ENCODE measurements at places on chromosomes 12 and 14.

GRCh38 chr12:121626087-121626852, at the start of gene ORAI1:
ORAI1 (plus strand) TSS chr12:121626530.
- peak; percentile 96 for DNase-seq

DNA sequence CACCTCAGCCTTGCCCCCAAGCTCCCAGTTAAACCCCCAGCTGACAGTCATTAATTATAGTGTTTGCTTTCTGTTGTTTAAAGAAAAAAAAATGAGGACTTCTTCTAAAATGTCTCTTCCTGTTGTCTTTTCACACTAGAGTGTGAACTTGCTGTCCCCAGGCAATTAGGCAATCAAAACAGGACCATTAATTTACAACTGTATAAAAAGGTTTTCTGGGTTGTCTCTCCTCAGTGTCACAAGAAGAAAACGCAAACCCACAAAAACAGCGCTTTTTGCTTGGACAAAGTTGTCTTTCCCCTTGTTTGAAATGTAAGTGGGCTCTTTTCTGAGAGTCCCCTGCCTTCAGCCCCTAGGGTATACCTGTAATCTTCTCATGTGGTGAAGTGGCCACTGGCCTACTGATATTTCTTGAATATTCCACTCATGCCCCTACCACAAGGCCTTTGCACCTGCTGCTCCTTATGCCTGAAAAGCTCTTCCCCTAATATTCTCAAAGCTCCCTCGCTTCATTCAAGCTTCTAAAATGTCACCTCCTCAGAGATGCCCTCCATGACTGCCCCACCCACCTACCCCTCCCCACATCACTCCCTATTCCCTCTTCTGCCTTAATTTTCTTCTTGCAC, 158.9 kb upstream of the PWP1 start:
- no peak for DNase-seq

DNA sequence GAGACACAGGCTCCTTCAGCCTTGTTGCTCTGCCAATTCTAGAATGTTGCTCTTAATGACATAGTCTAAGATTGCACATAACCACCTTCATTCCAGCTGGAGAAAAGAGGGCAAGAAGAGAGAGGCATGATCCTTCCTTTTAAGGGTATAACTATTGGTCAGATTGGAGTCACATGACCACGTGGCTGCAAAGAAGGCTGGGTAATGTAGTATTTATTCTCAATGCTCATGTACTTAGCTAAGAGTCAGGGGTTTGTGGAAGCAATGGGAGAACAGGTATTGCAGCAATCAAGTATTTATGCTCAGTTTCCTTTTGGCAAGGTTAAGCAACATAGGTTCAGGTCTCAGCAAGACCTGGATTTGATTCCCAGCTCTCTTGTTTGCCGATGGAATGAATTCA, 298.8 kb upstream of the TBX3 start:
- DNase-seq = no peak

DNA sequence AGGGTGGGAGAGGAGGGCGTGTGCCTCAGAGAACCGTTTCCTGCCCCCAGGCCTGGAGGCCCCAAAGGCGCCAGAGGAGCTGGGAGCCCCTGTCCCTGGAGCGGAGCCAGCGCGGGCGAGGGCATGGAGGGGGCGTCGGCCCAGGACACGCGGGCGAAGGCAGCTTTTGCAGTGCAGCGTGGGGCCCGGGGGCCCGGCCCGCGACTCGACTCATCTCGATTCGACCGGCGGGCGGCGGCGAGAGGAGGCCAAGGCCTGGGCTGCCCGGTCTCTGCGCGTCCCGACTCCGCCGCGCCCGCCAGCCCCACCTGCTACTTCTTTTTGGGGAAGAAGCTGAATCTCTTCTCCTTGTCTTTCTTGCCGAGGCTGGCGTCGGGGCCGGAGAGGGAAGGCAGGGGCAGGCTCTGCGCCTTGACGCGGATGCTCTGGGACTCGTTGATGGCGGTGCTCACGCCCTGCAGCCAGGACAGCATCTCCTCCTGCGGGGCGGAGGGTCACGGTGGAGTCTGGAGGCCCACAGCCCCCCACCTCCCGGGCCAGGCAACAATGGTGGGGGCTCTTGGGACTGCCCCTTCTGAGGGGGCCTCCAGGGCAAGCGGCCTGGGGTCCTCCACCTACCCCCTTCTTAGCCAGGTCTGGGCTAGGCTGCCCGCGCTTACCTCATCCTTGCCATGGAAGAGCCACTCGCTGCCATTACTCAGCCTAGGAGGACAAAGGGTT, 44.9 kb downstream of the PLEKHG3 start:
- no peak for DNase-seq

DNA sequence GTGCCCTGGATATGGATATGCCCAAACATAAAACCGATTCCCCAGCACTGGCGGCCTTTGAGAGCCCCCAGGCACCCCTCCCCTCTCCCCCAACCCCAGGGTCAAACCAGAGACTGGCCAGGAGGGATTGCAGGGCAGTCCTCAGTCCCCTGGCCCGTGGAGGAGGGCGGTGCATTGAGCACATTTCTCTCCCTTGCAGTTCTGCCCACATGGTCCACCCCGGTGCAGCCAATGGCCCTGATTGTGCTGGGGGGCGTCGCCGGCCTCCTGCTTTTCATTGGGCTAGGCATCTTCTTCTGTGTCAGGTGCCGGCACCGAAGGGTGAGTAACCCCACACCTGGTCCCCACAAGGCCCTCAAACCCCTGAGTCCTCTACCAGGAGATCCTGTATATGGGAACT, 3.4 kb upstream of the GPR162 start:
- DNase-seq = no peak

DNA sequence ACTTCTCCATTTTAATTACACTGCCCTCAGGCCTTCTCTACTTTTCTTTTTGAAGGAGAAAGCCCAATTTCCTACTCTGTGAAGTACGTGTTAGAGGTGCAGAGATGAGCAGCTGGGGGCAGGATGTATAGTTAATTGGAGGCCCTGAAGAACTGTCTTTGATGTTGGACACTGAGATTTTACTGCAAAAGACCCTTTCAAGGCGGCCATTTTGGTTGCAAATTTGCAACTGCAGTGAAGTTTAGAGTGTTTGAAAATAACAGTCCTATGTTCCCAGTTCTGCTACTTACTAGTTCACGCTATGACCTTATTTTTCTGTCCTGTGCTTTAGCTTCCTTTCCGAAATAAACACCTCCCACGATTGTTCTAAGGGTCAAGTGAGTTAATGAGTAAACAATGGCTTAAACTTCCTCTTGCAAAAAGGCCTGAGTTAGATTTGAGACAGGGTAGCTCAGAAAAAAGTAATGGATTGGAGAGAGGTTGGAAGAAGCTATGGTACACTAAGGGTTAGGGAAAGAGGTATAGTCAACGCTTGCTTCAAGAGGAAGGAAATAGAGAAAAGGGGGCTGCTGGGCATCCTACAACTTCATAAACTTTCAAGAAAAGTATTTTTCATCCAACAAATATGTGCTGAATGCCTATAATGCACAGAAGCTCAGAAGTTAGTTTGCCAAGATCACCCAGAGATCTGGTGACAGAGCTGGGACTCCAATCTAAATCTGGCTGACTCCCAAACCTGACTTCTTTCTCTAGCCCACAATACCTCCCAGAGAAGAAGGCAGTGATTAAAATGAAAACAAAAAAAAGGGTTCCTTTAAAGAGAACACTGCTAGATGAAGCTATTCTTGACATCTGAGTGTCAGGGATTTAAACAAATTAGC, 26.4 kb upstream of the DICER1 start:
- DNase-seq = no peak

- DNase-seq = no peak
These were observed 5.8 kb downstream of the PTGER2 start for GRCh38 chr14:52319919-52320318.

DNA sequence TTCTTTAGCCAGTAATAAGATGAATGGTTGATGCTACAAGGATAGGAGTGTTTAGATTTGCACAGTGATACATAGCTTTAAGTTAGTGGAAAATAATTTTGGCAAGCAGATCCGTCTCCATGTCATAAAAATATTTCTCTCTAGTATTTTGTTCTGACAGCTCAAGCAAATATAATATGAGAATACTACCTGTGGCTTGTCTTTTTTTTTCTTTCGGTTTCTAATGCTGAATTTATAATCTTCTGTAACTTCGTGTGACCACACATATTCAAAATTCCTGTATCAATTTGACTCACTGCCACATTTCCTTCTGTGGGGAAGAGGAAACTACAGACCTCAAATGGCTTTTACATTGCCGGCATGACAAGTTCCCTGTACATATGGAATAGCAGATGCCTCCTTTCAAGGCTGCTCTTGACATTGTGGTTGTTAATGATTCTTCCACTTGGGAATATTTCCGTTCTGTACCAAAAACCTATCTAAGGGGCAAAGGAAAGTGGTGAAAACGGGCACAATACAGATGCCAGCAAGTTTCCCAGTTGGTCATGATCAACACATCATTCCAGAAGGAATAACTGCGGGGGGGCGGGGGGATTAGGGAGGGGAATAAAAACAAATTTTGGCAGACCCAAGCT, 103.6 kb upstream of the CCDC91 start:
- DNase-seq = no peak

GRCh38 chr12:53585448-53586125, 40.6 kb downstream of the ATF7 start:
- DNase-seq = no peak

GRCh38 chr14:51735851-51736250, 84.1 kb downstream of the FRMD6 start:
- no peak for DNase-seq

DNA sequence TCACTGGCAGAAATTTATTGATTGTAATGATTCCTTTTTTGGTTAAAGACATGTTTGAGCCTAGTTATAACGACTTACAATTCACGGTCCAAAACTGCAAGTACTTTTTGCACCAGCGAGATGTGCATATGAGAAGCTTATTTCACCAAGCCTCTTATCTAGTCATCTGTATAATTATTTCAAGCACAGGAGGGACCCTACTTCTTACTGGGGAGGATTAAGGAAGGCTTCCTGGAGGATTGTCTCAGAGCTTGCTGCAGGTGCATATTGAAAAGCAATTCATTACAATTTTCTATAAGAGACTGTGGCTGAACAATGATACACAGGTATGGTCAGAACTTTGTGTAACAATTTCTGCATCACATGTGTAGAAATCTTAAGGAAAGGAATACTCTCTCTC, 152.9 kb downstream of the CAND1 start:
- no peak for DNase-seq

DNA sequence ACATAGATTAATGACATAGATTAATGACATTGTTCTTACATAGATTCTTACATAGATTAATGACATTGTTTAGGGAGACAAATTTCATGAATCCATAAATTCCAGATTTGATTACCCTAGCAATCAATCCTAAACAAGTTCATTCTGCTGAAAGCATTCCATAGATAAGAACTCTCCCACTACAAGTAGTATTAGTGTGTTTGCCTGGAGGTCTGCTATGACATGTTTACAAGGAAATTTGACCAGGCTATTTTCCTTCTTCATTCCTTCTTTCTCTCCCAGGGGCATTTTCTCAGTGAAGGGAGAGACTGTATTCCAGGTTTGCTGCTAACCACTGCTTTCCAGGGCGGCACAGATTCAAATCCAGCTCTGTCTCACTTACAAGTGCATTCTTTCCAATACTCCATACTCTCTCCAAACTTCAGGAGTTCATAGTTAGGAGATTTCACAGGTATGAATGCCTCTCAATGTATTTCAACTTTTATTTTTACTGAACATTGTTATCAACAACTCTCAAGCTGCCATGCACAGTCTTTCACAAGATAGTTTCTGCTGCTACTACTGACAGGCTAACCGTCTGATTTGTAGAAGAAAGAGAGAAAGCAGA, 134.5 kb downstream of the SLC38A1 start:
- DNase-seq = no peak

DNA sequence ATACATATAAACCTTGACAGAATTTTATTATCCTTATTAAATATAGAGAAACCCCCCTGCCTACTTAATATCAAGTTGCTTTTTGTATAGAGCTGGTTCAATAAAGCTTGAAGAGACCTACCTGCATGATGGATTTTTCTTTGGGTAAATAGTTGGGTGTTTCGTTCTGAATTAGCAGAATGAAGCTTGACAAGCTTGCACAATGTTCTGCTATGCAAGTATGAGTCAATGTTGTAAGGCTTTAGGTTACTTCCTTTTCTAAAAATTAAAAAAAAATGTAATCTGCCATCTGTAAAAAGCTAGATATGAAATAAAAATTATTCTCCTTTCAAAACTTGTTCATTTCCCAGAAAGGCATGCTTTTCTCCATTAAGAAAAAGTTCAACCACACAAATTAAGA, 1662.6 kb upstream of the SEL1L start:
- no peak for DNase-seq

- no peak for DNase-seq
These were observed 47.4 kb downstream of the FOXN3 start for GRCh38 chr14:89369656-89370055.

GRCh38 chr14:73472185-73473114, 14.1 kb upstream of the NUMB start:
- peak; percentile 67 for DNase-seq

DNA sequence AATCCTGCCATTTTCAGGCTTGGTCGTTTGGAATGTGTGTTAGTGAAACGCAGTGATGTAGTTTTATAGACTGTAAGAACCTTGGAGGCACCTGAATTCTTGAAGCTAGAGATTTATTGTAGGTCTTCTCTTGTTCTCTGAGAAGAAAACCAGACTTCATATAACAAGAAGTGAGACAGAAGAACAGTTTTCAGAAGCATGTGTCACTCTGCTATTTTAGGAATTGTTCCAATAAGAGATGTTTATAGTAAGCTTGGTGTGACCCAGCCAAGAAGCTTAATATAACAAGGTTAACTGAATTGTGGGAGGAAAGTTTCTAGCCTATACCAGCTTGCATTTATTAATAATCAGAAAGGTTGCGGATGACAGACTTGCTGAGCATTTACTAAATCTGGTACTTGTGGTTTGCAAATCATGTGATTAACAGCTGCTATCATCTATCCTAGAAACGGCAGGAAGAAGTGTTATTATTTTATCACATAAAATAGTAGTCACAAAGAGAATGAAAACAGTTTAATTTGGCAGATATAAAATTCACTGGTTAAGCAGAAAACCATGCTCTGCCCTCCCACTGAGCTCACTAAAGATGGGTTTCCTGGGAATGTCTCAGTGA, 49.2 kb upstream of the BCAT1 start:
- DNase-seq = no peak

GRCh38 chr14:36940476-36940875, 231.9 kb downstream of the SLC25A21 start:
- DNase-seq = no peak

DNA sequence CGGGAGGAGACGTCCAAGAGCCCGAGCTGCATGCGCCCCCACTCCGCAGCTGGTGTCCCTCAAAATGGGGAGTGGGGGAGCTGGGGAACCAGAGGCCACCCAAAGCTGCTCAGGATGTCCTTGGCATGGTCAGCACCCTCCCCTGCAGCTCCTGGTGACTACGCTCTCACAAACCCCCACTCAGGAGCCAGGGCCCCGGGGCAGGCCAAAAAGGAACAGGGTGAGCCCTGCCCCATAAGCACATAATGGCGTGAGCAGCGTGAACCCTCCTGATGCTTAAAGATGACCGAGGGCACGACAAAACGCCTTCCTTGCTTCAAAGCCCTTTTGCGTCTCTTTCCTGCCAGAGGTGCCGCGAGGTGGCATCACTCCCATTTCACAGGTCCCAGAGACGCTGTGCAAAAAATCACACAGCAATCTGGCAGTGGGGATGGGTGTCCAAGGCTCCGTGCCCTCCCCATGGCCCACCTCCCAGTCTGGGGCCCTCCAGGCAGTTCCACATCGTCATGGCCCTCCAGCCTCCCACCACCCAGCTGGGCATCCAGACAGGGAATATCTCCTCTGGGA, 13.5 kb downstream of the NCOR2 start:
- no peak for DNase-seq
